ENCODE measurements at places on chromosomes 1 and 21.

DNA sequence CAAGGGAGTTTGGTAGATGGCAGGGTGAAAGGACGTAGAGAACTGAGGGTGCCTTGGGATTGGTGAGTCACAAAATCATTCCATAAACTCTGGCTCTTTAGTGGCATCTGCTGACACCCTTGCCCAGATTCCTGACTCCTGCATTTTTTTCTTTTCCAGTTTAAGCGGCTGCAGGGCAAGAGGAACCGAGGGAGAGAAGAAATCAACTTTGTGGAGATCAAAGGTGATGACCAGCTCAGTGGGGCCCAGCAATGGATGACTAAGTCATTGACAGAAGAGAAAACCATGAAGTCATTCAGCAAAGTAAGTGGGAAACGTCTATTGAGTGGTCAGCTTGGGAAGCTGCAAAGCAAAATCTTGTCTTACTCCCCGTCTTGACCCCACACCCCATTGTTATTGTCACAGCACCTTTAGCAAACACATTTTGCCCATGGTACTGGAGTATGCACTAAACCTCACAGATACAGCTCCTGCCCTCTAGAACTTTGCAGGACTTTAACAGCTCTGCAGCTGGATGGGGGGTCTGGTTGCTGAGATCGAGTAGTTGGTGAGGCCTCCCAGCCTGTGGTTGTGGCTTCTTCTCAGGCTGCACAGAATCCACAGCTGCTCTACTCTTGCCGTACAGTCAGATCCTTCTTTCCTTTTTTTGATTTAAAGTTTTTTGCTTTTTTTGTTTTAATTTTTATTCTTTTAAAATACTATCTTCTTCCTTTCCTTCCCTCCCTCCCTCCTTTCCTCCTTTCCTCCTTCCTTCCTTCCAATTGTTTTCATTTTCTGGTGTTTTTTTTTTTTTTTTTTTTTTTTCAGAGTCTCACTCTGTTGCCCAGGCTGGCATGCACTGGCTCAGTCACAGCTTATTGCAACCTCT is 21.9 kb downstream of the SH2D2A start:
- no peak for DNase-seq

DNA sequence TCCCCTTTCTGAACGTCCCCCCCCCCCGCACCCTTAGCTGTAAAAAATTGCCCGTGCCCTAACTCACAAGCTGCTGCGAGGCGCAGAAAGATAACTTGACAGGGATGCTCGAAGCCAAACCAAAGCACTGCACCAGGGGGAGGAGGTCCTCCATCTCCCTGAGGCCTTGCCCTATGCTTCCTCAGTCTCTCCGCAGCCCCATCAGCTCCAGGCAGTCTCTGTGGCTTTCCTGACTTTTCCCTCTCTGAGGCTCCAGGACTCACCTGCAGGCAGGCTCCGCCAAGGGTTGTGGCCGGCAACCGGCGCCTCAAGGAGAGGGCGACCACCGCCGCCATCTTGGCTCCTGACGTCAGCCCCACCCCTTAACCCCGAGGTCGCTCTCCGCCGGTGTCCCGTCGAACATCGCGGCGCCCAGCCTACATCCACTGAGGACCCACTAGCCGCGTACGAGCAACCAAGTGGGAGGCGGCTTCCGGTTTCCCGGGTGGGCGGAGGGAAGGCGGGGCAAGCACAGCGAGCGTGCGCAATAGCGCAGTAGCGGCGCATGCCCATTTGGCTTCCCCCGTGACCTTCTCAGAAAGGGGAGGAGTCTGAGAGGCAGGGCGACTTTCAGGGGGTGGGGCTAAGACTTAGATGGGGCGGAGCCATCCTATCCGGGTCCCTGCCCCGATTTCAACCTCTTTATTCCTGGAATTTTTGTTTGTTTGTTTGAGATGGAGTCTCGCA is at the start of gene SDHB:
Gene SDHB, minus strand, starts transcription at position 348 of the 726 bp plus-strand sequence. Its CDS starts 13 bp downstream, at position 335.
- peak; percentile 100 for DNase-seq

- peak; percentile 96 for DNase-seq
Measured at GRCh38 chr1:24362982-24363614, 43.9 kb downstream of the GRHL3 start.

DNA sequence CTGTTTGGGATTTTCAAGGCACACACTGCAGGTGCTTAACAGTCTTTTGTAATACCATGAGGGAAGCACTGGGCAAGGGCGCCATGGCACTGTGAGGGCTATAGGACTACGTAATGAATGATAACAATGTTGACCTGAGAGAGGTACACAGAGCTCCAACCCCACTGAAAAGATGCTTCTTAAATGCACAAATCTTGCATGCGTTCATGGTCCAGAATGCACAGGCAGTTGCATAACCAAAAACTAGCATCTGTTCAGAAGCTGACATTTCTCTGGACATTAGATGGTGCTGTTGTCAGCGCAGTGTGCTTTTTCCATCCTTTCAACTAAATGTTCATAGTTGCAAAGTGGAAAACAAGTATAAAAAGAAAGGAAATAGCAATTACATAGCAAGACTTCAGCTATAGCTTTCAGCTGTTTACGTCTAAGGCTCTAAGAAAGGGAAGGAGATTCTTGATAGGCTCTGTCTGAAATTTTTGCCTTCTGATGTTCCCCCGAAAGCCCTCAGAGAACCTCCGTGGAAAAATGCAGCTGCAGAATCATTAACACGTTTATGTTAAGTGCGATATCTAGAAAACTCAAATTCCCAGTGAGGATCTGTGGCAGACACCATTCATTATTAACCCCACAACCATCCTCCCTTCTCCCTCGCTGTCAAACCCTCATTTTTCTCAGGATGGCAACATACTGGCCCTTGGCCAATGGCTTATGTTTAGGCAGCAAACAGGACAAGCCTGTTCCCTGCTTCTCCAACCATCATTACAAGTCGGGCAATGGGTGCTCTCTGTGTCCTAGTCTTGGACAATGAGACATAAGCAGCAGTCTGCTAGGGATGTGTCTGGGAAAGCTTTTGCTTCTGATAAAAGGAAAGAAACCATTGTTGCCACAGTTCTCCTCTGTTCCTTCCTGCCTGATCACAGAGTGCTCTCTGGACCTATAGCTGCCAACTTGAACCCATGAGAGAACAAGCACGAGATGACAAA is 8.2 kb upstream of the TARBP1 start:
- peak; percentile 75 for DNase-seq

DNA sequence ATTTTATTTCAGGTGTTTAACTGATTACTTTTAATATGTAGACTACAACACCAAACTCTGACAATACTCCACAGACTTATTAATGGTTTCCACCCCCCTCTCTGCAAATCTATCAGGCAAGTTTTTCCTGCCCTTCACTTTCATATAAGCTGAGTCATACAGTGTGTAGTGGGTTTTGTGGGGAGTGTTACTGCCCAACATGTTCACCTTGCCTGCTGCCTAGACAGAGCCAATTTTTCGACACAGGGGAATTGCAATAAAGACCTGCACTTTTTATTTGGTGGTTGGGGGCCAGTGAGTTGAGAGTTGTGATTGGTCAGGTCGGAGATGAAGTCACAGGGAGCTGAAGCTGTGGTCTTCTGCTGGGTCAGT is 119.7 kb downstream of the PPIAL4G start:
- no peak for DNase-seq
